ENCODE measurements at places on chromosomes 16 and 17. TPM values are rescaled to one million over a fixed set of nuclear protein-coding genes. Genes with fewer than 3 reads are reported as not detected.

GRCh38 chr17:32266389-32267301, 1.0 kb downstream of the RHBDL3 start:
- H3K27me3 ChIP-seq, result no peaks in the 10 kb centered on the region
- peak overlapping the region; percentile 65 for H3K4me3 ChIP-seq
- no peaks in the 10 kb centered on the region for H3K36me3 ChIP-seq
- no peak for DNase-seq
- peaks cover 5% of the 10 kb centered on the region for H3K4me1 ChIP-seq

The SULT1A1 gene
- total RNA-seq, result 34.9 TPM

- H3K27me3 ChIP-seq, result no peaks in the 10 kb centered on the region
- no peak overlapping the region for H3K4me3 ChIP-seq
- H3K4me1 ChIP-seq, result no peaks in the 10 kb centered on the region
- no peaks in the 10 kb centered on the region for H3K36me3 ChIP-seq
Observed at GRCh38 chr17:48678141-48678971, 44.0 kb downstream of the PRAC1 start.

DNA sequence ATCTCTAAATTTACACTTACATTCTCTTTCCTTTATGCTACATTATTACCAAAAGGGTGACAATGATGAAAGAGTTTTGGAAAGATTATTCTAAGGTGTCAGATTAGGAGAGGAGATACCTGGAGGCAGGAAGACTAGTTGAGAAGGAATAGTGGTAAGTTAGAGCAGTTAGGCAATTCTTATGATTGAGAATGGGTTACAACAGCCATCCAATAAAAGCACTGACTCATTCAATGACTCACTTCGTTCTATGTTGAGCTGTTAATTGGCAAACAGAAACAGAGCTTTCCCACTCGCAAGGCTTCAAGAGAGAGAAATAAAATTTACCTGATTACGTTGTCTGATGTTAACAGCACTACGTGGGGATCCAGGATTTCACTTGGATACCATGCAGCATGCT, 5.8 kb downstream of the NUP88 start:
- H3K36me3 ChIP-seq, result no peaks in the 10 kb centered on the region
- H3K4me3 ChIP-seq, result no peak overlapping the region
- H3K27me3 ChIP-seq, result no peaks in the 10 kb centered on the region
- H3K27ac ChIP-seq, result no peak overlapping the region
- DNase-seq, result no peak

- H3K4me3 ChIP-seq, result no peak overlapping the region
- no peaks in the 10 kb centered on the region for H3K27me3 ChIP-seq
- H3K27ac ChIP-seq, result no peak overlapping the region
- no peaks in the 10 kb centered on the region for H3K4me1 ChIP-seq
Observed at GRCh38 chr16:89960966-89961365, 12.4 kb downstream of the DEF8 start.

Measured in testis (tissue), 5 donors.